ENCODE measurements at places on chromosomes 3 and 15.

GRCh38 chr15:85854345-85855097 is 59.8 kb upstream of the KLHL25 start:
- peak; percentile 47 for DNase-seq

- DNase-seq: peak; percentile 32
These were observed 614.8 kb downstream of the DIPK2A start for GRCh38 chr3:144586382-144586781.

DNA sequence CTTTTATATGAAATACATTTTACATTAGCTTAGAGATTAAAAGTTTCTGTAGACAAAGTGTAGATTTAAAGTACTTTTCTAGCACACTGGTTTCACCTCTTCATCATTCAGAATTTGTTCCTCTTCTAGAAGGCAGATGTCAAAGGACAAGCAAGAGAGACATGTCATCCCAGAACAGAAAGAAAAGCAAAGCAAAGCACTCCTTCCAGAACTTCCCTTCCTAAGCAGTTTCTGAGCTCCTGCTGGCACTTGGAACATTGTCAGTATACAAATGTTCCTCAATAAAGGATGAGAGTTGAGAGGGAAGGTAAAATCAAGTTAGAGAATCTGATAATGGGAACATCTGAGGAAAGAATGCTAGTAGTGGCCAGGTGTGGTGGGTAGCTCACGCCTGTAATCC is 26.2 kb downstream of the TMOD3 start:
- DNase-seq: no peak

DNA sequence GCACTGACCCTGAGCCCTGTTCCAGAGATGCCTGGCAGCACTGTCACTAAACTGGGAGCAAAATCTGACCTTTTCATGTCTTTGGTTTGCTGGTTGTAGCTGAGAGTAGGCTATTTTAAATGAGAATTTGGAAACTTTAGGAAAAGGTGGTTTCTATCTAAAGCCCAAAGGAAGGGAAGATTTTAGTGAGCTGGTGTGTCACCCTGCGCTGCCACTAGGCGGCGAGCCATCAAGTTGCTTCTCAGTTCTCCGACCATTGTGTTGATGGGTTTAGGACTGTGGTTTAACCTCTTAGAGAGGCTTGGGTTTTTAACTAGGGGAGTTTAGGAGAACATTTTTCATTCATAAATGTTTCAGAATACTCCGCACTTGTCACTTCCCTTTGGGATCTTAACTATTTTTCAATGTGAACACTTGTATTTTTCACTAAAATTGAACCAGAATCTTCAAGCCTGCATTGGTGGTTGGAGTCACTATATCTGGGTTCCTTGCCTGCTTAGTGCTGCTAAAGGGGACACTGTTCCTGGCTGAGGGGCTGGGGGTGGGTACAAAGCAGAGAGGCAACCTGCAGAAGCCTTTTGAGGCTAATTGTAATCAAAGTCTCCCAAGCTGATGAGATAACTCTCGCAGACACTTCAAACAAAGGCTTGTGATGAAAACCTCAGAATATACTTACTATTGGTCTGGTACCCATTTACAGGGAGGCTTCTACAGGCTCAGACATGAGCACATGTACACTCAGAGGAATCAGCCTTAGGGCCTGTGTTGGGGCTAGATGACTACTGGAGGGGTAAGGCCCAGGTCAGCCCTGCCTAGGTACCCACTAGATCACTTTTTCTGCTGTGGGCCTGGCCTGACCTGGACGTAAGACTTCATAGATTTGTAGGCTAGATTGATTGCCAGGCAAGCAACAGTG is 16.8 kb downstream of the EXOSC7 start:
- no peak for DNase-seq

DNA sequence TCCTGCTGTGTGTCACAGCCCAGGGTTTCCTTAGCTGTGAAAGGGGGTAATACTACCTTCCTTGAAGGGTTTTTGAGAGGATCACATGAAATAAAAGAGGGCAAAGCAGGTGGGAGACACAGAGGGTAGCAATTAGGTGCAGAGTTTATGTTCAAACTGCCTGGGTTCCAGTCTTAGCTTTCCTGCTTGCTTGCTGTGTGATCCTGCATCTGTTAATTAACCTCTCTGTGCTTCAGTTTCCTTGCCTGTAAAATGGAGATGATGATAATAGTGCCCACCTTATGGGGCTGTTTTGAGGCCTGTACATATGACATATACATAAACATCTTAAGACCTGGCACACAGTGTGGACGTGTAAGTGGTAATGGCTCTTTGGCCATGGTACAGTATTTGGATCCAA is 35.0 kb downstream of the SPSB4 start:
- DNase-seq: no peak

GRCh38 chr3:72548981-72549380 is 299.3 kb downstream of the SHQ1 start:
- no peak for DNase-seq

DNA sequence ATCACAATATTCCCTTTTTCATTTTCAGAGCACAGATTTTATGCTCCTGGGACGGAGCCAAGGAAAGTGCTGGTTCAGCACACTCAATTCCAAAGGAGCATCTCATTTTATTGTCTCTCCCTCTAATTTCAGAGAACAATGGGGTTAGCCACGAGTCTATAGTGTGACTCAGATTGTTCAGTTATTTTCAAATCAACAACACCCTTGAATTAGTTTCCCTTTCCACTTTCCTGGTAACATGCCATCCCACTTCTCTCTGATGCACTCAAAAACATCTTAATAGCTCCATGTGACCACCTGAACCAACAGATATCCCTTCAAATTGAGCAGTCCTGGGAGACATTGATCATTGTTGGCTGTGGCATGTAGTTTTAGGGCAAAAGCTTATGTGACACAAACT is 389.7 kb upstream of the MDFIC2 start:
- DNase-seq: no peak

DNA sequence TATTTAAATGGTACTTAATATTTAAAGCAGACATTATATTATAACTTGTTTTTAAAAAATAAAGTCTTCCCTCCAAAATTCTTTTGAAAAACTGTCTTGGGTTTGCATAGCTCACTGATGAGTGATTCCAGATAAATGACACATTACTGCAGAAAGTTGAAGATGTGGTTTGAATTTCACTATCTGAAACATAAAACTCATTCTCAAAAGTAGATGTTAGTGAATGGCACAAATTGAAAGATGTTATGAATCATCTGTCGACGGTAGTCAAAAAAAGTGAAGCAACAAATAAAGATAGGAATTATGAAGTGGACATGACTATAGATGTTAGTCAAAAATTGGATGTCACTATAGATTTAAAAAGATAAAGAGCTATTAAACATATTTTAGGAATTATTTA is 280.5 kb downstream of the GAP43 start:
- peak; percentile 31 for DNase-seq

DNA sequence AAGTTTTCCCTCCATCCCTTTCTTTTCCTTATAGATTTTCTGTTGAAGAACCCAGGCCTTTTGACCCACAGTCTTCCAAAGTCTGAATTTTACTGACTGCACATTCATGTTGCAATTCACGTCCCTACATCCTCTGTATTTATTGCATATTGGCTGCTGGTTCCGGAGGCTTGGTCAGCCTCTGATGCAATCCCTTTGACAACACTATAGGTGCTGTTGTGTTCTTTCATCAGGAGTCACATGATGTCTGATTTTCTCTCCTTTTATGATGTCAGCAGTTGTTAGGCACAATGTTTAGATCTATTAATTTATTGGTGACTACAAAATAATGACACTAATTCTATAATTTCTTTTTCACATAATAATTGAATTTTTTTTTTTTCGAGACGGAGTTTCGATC is 8.7 kb downstream of the CYP1A1 start:
- DNase-seq: no peak

DNA sequence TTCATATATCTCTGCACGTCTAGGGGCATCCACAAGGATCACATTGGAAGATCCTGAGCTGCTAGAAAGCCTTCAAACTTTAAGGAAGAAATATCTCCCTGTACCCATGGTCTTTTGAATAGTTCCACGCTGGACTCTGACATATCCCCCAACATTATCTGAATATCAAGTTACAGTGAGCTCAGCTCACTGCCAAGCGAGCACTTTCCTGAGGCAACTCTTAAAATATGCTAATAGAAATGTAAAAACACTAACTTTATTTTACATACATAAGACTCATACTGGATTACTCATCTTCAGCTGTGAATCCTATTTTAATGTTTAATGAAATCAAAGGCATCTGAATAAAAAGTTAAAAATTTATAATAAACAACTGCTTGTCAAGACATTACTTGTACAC is 420.2 kb upstream of the CCDC54 start:
- no peak for DNase-seq

All from stromal cell of bone marrow (primary cell).